ENCODE measurements at places on chromosomes 7 and 10.
A peak's percentile ranks its signal among the peaks of the same experiment; 100 is the strongest.

- peak; percentile 27 for DNase-seq
Measured at GRCh38 chr7:106679153-106679931, 18.4 kb upstream of the CCDC71L start.

- DNase-seq: no peak
Measured at GRCh38 chr7:57579454-57579853, 129.5 kb downstream of the ZNF716 start.

- no peak for DNase-seq
Measured at GRCh38 chr10:89505640-89506275, 29.6 kb downstream of the SLC16A12 start.

DNA sequence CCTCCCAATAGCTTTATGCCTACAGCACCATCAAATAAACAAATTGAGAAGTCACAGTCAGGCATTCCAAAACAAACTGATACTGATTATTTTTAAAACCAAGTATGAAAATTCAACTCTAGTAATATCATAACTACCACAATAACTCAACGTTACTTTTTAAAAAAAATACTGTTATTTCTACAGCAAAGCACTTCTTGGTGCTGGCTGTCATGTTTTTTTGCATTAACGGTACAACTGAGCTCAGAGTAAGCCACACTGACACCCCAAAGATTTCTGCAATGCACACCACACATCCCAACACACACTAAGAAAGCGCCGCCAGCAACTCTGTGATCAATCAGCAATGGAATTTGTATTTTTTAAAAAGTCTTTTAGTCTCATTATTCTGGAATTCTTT lies 113.6 kb downstream of the RNF32 start:
- DNase-seq: no peak

- DNase-seq: no peak
Measured at GRCh38 chr7:44150466-44150832, 9.3 kb upstream of the MYL7 start.

GRCh38 chr7:6615723-6616555 lies 529 bp downstream of the ZNF853 start:
- DNase-seq: no peak

GRCh38 chr7:122597277-122597676 lies 101.6 kb downstream of the RNF133 start:
- no peak for DNase-seq

DNA sequence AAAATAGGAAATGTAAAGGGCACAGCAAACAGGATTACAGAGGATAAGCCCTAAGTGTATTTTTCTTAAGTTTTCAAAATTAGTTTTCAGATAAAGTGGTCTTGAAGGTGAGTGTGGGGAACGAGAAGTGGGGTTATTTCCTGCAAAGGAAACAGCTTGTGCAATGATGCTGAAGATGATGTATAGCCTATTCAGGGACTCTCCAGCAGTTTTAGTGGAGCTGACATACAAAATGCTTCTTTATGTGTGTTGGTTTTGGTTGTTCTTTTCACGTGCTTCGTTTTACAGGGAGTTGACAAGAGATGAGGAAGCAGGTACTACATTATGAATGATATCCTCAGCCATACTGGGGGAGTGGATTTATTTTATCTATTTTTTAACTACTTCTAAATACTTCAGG lies 20.5 kb downstream of the CASD1 start:
- DNase-seq: no peak

DNA sequence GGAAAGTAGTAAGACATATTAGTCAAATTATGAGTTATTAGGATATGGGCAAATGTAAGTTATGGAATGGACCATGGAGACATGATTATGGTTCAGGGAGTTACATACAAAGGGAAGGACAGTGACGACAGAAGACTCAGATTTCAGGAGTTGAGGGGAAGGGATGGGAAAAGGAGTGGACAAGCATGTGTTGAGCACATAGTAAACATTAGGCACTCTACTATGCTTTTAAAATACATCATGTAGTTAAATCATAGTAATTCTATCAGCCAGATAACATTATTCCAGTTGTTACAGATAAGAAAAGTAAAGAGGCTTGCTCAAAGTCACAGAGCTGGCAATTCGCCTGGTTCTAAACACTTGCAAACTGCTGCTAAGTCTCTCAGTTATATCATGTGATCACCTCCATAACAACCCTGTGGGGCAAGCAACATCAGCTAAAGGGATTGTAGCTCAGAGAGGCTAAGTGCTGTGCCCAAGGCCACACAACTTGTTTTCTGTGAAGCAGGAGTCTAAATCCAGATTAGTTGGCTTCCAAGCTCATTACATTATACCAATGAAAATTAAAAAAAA lies 115.2 kb upstream of the MDFIC start:
- no peak for DNase-seq

DNA sequence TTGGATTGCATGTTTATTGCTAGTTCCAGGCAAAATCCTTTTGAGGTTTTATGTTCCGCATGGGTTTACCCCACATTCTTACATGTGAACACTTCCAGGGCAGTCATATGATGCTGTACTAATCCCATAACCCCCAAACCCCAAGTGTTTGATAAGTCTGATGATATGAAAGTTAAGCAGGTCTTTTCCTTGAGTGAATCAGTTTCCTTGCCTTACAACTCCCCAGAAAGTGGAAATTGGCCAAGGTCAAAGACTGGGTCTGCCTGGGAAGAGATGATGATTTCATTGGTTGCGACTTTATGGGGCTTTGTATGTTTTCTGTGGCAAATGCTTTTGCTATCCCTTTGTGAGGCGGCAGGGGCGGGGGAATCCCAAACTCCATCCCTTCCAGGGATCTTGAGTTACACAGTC lies 24.7 kb downstream of the AFAP1L2 start:
- no peak for DNase-seq

- DNase-seq: no peak
Measured at GRCh38 chr10:111479966-111480365, 403.1 kb downstream of the ADRA2A start.

DNA sequence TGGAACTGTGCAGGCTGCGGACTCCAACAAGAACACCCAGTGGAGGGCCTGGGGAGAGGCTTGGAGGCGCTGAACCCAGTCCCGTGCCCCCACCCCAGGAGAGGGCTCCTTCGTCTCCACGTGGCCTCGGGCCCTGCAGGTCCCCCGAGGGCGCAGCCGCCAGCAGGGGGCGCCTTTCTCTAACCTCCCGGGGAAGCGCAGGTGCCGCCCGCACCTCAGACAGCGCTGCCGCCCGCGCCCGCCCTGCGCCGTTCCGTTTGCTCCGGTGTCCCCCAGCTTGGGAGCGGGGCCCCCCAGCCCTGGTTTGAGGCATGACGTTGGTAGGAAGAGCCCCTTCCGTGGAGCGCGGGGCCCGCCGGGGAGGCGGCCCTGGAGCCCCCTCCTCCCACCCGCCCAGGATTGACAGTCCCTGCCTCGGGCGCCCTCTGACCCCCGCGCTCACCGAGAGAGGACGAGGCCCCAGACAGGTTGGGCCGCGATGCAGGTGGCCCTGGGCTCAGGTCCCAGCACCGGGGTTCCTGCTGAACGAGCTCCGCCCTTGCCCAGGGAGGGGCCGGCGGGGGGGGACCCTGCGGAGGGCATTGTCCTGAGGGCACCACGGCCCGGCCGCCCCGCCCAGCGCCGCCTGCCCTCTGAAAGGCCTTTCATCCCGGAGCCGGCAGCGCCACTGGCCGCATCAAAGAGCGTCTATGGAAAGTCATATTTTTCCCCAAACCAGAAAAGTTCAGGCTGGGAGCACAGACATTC lies 42.8 kb downstream of the FOXL3 start:
- peak; percentile 97 for DNase-seq

GRCh38 chr10:78777466-78777865 lies 291.3 kb upstream of the ZMIZ1 start:
- DNase-seq: no peak

- DNase-seq: no peak
Measured at GRCh38 chr7:91717681-91718470, 162.6 kb downstream of the MTERF1 start.

All from activated CD4-positive, alpha-beta T cell treated with anti-CD3 and anti-CD28 coated beads for 36 hours (primary cell).